Stimulated activated CD4-positive, alpha-beta T cell treated with anti-CD3 and anti-CD28 coated beads, TNF-alpha, amount 100 ng/mL, for 1 hour (primary cell): ENCODE measurements at places on chromosomes 12 and 14.

DNA sequence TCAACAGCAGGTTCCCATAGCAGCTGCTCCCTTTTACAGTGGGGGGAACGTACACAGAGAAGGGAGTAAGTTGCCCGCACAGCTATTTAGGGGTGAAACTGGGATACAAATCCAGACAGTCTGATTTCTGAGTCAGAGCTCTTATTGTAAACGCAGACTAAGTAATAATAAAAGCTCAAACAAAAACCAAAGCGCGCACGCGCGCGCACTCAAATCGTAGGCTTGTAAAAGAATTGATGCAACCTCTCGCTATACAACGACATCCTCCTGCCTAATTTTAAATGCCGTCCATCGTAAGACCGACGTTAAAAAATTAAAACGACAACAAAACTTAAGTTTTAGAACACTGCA lies 747 bp upstream of the DACT1 start:
- DNase-seq: no peak

GRCh38 chr14:65103150-65103760 lies 938 bp upstream of the MAX start:
- DNase-seq: no peak

GRCh38 chr12:110183386-110183785 lies 59.2 kb downstream of the IFT81 start:
- DNase-seq: no peak

DNA sequence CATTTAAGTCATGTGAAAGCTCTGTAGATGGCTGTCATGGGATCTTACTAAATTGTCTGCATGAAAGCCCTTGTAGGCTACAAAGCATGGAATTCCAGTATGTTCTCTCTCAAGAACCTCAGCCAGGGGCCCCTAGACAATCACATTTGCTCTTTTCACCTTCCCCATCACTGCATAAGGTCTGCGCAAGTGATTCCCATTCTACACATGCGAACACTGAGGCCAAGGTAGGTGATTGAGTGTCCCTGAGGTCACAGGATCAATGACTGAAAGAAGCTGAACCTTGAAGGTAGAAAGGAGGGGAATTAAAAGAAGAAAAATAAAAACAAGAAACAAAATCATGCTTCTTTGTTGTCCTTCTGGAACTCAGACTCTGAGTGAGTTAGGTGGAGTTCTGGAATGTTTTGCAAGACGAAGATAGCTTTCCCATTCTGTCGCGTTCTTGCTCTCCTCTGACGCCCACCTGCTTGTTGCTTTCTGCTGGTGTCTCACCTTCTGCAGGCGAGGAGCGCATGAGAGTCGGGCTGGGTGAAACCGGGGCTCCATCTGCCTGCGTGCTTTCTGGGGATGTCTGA lies 79.9 kb downstream of the SPRING1 start:
- no peak for DNase-seq

GRCh38 chr12:23560611-23561010 lies 388.9 kb downstream of the SOX5 start:
- DNase-seq: no peak

GRCh38 chr12:27969624-27970400 lies 2.7 kb downstream of the PTHLH start:
- DNase-seq: no peak

DNA sequence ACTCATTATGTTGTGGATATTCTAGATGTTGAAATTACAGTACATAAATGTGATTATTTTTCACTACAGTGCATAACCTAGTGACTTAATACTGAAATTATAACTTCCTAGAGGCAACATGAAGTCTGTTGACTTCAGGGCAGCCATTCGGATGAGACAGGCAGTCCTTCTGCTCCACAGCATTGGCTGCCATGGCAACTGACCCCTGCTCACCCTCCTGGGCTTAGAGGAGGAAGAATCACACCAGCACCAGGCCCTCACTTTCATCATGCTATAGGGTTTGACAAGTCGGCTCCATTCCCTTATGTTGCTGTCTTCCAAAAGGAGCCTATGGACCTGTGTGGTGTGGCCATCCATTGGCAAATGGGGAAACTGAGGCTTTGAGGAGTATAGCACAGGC lies 233.5 kb upstream of the TMEM132C start:
- DNase-seq: no peak

- DNase-seq: no peak
These were observed 416.5 kb downstream of the NELL2 start for GRCh38 chr12:44459569-44459968.

- peak; percentile 48 for DNase-seq
These were observed at the start of the genes AMIGO2 and PCED1B for GRCh38 chr12:47079468-47079980. TSS of gene AMIGO2 (minus strand) at chr12:47079959. CDS start at chr12:47079002, 957 bp downstream. TSS of gene PCED1B (plus strand) at chr12:47079621. CDS start at chr12:47235064, 155,443 bp downstream.

DNA sequence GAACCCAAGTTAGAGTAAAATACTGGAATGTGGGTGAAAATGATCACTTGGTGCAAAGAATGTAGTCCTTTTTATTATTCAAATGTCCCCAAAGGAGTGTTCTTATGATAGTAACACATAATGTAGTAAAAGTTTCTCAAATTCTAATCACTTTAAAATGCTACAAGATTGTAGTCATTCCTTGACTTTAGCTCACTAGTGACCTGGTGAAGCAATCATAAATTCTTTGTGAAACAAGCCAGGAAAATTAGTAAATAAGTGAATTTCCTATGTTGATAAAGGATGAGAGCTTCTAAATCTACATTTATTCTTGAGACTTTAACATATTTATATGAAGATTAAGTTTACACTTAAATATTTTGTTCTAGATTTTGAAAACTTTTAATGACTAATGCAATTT lies 30.7 kb upstream of the SLC17A8 start:
- DNase-seq: no peak

GRCh38 chr12:102052192-102053061 lies 9.4 kb downstream of the WASHC3 start:
- no peak for DNase-seq

DNA sequence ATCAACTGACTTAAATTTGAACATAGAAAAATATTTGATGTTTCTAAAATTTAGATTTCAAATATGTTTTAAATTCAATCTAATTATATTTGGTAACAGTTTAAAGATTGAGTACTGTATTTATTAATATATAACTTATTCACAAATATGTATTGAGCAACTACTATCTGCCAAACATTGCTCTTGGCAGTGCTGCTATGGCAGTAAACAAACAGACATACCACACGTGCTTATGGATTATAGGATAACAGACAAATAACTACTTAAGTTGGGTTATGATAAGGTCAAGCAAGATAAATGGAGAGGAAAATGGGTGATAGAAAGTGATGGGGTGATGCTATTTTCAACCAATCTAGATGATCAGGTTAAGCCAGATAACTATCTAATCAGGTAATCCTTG lies 538.1 kb downstream of the C12orf50 start:
- DNase-seq: no peak

- no peak for DNase-seq
These were observed 3.7 kb upstream of the DENND5B start for GRCh38 chr12:31594681-31595080.

DNA sequence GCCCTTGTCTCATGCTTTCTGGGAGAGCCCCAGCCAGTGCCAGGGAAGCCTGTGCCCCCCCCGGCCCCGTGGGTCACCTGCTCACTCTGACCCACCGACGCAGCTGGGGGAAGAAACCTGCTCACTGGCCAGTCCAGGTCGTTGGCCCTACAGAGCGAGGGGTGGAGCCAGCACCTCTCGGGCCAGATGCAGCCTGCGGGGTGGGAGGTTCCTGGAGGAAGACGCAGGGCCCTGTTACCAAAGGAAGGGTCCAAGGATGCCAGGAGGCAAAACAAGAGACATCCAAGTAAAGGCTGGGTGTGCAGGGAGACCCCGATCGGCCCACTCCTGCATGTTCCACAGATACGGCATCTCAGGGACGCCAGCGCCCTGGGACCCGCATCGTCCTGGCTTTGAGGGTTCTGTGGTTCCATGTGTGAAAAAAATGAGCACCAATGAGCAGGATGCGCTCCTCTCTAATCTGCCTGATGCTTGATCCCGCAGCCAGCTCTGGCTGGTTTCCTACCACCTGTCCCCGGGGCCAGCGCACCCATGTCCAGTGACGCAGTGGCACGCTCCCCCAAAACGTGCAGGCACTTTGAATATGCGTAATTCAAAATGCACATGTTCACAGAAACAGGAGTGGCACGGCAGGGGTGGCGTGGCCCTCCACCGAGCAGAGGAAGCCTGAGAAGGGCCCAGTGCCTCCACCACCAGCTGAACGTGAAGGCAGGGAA lies 66.0 kb upstream of the GALNT9 start:
- no peak for DNase-seq

DNA sequence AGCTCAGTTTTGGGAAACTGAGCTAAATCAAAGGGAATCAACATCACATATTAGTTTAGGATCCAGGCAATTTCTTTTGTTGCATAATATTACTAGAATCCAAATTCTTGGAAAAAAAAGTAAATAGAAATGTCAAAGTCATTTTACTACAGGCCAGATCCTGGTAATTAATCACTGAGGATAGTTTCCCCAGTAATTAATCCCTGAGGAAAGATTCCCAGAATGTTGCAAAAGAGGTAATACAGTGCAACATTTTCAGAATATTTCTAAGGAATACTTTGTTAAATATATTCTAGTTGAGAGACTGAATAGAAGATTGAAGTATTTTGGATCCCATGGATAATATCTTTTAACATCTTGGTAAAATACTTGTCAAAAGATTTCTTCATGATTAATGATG lies 207.0 kb upstream of the GARIN2 start:
- DNase-seq: no peak

DNA sequence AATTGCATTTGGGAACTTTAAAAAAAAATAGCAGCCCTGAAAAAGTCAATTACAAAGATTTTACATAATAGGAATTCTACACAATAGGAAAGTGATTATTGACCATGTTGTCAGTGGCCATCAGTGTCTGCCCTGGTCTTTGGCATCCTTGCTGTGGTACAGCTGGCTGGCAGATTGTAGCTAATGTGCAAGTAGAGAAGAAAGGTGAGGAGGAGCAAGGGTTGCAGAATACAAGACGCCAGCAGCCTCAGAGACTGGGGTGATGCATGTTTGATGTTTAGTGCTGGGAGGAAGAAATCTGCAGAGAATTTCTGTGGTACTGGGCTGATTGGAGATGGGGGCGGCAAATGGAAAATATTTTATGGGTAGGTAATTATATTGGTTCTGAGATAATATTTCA lies 322.9 kb downstream of the TMEM117 start:
- DNase-seq: no peak

DNA sequence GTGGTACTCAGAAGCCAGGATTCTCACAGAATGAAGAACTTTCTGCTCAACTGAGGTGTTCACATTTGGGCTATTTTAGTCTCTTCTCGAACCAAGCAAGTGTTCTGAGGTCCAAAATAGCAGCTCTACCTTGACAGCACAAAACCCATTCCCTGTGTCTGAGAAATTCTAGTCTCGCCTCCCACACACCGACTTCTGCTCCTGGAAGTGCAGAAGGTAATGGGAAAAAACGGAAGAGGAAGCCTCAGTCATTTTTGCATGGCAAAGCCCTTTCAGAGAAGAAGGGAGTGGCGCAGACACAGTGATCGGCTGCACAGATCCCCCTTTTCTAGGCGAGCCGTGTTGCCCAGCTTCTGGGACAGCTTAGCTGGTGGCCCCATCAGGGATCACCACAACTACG lies 31.2 kb upstream of the VPS33A start:
- DNase-seq: no peak

- no peak for DNase-seq
These were observed 23.9 kb downstream of the NID2 start for GRCh38 chr14:52044791-52045522.

DNA sequence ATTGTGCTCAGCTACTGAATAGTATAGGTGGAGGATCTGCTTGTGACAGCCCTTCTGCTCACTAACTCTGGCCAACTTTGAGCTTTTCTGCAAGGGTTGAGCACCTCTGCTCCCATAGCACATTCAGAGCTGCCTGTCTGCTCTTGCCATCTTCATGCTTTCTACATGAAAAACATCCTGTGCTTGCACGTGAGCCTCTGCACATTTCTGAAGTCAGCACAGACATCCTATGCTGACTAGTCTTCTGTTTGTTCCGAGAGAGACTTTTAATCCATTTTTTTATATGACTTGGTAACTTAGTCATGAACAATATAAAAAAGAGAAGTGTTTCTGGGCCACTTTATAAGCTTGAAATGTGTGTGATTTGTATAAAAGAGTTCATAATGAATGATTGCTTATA lies 969.3 kb downstream of the TMTC2 start:
- no peak for DNase-seq

GRCh38 chr12:65055859-65056258 lies 65.2 kb downstream of the WIF1 start:
- DNase-seq: no peak

DNA sequence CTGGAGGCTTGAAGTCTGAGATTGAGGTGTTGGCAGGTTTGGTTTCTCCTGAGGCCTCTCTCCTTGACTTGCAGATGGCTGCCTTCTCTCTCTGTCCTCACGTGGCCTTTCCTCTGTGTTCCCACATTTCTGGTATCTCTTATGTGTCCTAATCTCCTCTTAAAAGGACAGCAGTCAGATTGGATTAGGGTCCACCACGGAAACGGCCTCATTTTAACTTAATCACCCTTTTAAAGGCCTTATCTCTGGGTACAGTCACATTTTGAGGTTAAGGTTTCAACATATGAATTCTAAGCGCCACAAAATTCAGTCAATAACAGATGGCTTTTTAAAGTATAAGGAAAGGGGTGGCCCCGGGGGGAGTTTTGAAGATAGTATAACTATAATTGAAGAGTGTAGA lies 33.5 kb downstream of the UNC79 start:
- no peak for DNase-seq

DNA sequence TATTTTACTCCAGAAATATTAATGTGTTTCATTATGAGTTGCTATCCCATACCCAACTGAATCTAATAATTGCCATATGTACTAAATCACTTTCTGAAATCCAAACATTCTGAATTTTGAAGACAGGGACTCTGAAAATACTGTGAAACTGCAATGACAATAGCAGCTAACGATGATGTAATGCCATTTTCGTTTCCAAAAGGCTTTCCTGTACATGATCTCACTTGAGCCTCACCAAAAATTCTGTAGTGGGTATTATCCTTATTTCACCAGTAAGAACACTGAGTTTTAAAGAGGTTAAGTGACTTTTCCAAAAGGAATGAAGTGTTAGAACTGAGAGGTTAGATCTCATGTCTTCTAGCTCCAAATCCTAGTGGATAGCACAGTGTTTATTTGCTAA lies 133.3 kb downstream of the FLRT2 start:
- DNase-seq: no peak

DNA sequence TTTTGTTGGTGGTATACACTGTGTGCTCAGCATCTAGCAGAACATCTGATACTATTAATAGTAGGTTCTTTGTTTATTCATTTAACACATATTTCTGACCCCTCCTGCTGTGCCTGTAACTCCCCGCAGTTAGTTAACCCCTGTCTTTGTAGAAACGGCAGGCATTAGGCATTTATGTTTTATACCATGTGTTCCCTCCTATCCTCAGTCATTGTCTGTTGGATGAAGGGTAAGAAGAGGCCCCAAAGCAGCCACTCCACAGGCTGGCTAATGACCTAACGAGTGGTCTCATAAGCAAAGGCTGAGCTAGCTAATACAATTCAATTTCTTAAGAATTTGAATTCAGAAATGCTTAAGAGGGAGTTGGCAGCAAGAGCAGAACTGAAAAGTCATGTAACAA lies 170.8 kb downstream of the TMX1 start:
- DNase-seq: no peak

DNA sequence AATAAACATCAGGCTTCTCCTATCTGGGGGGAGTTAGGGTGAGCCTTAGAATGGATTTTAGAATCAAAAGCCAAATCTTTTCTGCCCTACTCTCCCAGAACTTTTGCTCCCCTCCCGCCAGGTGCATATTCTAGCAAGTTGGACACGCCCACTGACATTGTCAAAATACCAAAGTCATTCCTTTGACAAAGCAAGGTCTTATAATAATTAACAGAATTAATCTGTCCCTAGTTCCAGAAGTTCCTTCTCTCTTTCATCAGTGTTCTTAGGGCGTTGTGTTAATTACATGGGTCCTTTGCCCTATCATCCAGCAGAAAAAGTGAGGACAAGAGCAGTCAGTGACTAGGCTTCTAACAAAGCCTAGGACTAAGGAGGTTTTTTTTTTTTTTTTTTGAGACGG lies 2.4 kb downstream of the PRR13 start:
- no peak for DNase-seq
